ENCODE measurements at places on chromosomes 12 and 14. TPM values are rescaled to one million over a fixed set of nuclear protein-coding genes. Genes with fewer than 3 reads are reported as not detected.

DNA sequence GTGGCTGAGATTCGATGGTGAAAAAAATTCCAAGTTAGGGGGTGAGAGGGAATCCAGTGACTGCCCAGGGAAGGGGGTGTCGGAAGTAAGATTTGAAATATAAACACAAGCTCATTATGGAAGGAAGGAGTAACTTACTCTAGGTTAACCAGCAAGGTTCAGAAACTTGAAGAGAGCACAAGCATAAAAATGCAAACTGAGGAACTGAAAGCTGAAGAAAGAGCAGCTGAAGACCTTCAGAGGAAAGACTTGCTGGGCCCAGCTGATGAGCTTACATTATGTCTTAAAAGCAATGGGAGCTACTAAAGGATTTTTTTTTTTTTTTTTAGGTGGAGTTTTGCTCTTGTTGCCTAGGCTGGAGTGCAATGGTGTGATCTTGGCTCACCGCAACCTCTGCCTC is 189.7 kb upstream of the GRIN2B start:
- H3K36me3 ChIP-seq = no peaks in the 10 kb centered on the region
- no peaks in the 10 kb centered on the region for H3K27me3 ChIP-seq
- H3K4me3 ChIP-seq = no peak overlapping the region
- no peak for DNase-seq
- H3K4me1 ChIP-seq = peaks cover 6% of the 10 kb centered on the region
- no peak overlapping the region for H3K27ac ChIP-seq

DNA sequence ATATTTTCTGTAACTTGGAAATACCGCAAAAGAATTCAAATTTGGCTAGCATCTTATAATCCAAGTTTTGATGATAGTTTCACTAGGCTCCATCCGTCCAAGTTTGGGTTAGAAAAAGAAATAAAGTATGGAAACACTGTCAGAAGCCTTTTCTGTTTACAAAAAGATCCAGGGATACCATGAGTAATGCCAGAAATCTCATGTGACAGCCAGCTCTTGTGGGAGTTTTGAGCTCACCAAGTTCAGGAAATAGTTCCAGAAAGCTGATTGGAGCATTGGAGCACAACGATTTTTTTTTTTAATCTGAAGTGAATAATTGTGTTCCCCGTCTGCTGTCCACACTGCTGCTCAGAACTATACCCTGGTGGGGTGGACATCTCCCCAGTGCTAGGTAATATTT is 229.7 kb upstream of the NPAS3 start:
- no peak for DNase-seq
- H3K36me3 ChIP-seq = no peaks in the 10 kb centered on the region
- no peaks in the 10 kb centered on the region for H3K27me3 ChIP-seq
- no peaks in the 10 kb centered on the region for H3K4me1 ChIP-seq

- DNase-seq = no peak
- H3K4me3 ChIP-seq = no peak overlapping the region
- no peaks in the 10 kb centered on the region for H3K27me3 ChIP-seq
- H3K36me3 ChIP-seq = no peaks in the 10 kb centered on the region
- no peak overlapping the region for H3K27ac ChIP-seq
These were observed 556.9 kb downstream of the SLC16A7 start for GRCh38 chr12:60152756-60153155.

DNA sequence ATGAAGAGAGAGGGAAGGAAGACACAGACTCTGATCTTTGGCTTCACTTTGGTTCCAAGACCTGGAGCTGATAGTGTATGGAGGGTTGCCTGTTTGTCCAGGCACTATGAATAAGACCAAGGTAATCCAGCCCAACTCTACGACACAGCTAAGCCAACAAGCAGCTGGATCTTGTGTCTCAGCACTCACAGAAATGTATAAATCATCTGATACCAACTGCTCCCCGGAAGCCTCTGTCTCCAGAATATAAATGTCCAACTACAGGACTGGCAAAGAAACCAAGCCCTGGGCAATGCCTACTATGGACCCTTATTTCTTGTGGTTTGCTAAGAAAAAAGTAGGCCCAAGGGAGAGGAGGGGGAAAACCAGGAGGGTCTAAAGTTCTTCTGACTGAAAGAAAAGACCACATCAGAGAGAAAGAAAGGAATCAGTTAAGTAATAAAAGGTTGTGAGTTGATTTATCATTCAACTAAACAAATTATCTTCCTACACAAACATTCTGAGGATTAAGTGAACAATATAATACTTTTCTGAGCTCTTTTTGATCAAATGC is 204.0 kb downstream of the DAD1 start:
- no peak for DNase-seq
- H3K4me3 ChIP-seq = no peak overlapping the region
- no peaks in the 10 kb centered on the region for H3K36me3 ChIP-seq
- no peak overlapping the region for H3K27ac ChIP-seq

GRCh38 chr12:82625523-82625922 is 61.2 kb upstream of the TMTC2 start:
- DNase-seq = peak; percentile 12
- H3K27me3 ChIP-seq = no peaks in the 10 kb centered on the region
- no peak overlapping the region for H3K27ac ChIP-seq
- H3K4me3 ChIP-seq = no peak overlapping the region

GRCh38 chr14:100193417-100194357 is 34.2 kb upstream of the DEGS2 start:
- H3K27ac ChIP-seq = peak overlapping the region; percentile 81
- H3K4me1 ChIP-seq = peaks cover 10% of the 10 kb centered on the region
- H3K36me3 ChIP-seq = no peaks in the 10 kb centered on the region
- H3K27me3 ChIP-seq = no peaks in the 10 kb centered on the region

DNA sequence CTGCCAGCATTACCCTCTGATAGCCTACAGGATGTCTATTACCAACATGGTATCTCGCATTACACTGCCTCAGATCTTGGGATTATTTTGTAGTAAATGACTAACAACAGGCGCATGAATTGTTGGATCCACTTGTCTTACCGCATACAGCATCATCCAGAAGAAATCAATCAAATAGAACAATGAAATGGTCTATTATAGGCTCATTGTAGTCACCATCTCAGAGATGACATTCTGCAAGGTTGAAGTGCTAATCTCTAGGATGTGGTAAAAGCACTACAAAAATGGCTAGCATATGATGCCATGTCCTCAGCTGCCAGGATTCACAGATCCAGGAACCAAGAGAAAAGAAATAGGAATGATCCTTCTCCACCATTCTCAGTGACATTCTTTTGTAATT is 52.0 kb downstream of the WASHC3 start:
- H3K4me1 ChIP-seq = 0 out of 2 replicates have a peak, but pooled peaks cover 5% of the 10 kb centered on the region
- no peaks in the 10 kb centered on the region for H3K27me3 ChIP-seq
- H3K27ac ChIP-seq = no peak overlapping the region
- H3K4me3 ChIP-seq = no peak overlapping the region
- H3K36me3 ChIP-seq = no peaks in the 10 kb centered on the region

DNA sequence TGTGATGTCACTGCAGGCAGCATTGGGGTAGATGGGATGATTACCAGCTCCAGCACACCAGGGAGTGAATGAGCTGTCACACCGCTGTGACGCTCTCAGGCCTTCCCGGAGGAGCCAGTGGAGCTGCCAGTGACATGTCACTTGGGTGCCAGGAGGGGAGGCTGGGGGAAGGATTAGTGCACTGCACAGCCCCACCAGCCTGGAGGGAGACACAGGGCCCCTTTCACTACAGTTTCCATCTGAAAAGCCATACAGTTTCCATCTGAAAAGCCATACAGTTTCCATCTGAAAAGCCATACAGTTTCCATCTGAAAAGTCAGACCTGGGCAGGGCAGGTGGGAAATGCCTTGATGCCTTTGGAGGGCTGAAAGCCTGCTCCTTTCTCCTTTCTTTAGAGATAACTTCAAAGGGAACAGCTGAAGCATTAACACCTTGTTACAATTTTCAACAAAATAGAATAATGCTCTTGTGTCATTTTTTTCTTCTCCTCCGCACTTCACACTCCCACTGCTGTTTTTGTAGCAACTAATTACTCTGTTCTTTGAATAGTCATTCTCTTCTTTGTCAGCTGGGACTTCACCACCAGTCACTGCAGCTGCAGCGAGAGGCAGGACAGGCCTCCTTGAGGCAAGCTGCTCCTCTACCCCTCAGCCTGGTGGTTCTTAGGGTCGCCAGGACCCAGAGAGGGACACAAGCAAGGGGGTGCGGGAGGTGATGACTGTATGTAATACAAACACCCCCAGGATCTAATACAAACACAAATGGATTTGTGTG is 256.9 kb upstream of the RGS6 start:
- H3K4me3 ChIP-seq = no peak overlapping the region
- H3K27ac ChIP-seq = peak overlapping the region; percentile 90
- peaks cover 3% of the 10 kb centered on the region for H3K36me3 ChIP-seq
- H3K4me1 ChIP-seq = peaks cover 14% of the 10 kb centered on the region
- H3K27me3 ChIP-seq = no peaks in the 10 kb centered on the region
- DNase-seq = peak; percentile 73

DNA sequence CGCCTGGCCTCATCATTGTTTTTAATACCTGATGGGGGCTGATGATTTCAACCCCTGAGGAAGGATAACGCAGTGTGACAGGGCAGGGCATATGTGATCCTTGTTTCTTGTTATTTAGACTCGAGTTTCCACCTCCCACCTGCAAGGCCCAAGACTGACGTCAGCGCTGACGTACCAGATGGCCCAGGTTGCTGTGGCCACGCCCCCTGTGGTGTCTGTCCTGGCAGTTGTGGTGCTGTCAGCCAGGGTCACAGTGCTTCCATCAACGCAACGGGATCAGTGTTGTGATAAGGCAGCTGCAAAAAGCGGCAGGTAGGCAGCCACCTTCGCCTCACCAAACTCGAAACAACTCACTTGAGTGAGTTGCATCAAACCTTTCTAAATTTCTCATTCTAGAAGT is 18.4 kb downstream of the DDX51 start:
- DNase-seq = no peak
- H3K4me1 ChIP-seq = no peaks in the 10 kb centered on the region
- no peak overlapping the region for H3K27ac ChIP-seq
- H3K4me3 ChIP-seq = no peak overlapping the region
- H3K27me3 ChIP-seq = no peaks in the 10 kb centered on the region

- no peak overlapping the region for H3K27ac ChIP-seq
- no peaks in the 10 kb centered on the region for H3K27me3 ChIP-seq
- H3K4me1 ChIP-seq = peaks cover 17% of the 10 kb centered on the region
- H3K36me3 ChIP-seq = no peaks in the 10 kb centered on the region
- H3K4me3 ChIP-seq = no peak overlapping the region
These were observed 316.2 kb downstream of the EGLN3 start for GRCh38 chr14:33634631-33635030.

DNA sequence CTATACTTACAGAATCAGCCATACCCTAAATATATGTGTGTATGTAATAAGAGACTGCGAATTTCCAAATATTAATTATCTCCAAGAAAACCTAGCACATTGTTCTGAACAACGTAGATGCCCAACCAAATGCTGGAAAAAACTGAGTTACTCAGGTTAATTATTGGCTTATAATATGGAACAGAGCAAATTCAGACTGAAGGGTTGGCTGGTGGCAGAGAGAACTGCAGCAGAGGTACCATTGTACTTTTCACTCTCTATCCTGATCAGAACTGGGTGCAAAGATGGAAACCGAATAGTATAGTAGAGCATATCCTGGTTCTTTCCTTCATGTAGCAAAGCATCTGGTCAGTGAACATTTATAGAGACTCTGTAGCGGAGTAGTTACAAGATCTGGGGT is 185.7 kb downstream of the SLC2A13 start:
- DNase-seq = no peak
- H3K4me1 ChIP-seq = no peaks in the 10 kb centered on the region
- no peak overlapping the region for H3K4me3 ChIP-seq
- no peak overlapping the region for H3K27ac ChIP-seq
- H3K27me3 ChIP-seq = no peaks in the 10 kb centered on the region

DNA sequence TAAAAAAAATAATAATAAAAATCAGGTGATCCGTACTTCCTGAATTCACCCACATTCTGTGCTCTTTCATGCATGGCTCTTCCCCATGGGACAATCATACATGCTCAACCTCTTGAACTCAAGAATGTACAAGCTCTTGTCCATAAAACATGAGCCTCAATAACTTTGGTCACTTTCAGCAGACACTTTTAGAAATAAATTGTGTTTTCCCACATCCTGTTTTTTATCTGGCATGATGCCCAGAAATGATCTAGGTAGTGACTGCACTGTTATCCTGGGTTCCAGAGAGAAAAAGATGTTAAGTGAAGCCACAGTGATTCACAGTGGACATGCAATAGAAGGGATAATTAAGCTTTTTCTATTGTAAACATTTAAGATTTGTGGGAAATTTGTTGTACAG is 537.6 kb upstream of the TMEM132C start:
- DNase-seq = no peak
- H3K27ac ChIP-seq = no peak overlapping the region
- H3K4me1 ChIP-seq = no peaks in the 10 kb centered on the region
- no peaks in the 10 kb centered on the region for H3K36me3 ChIP-seq
- H3K4me3 ChIP-seq = no peak overlapping the region

DNA sequence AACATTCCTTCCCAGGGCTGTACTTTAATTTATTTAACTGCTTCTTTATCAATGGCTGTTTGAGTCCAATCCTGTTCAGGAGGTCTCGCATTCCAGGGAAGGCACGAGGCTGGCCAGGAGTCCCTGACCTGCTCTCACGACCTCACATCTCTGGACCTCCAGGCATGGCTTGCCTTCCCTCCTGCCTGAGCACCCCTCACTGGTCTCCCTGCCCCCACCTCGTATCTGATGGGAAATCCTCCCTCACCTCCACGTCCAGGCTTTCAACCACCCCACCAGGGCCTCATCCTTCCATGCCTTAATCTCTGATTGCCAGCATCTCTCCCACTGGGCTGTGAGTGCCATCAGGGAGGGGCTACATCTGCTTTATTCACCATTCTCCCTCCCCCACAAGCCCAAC is 29.0 kb downstream of the PRKAB1 start:
- no peak for DNase-seq
- H3K36me3 ChIP-seq = peaks cover 13% of the 10 kb centered on the region
- H3K4me1 ChIP-seq = no peaks in the 10 kb centered on the region
- H3K27me3 ChIP-seq = no peaks in the 10 kb centered on the region
- H3K4me3 ChIP-seq = no peak overlapping the region

DNA sequence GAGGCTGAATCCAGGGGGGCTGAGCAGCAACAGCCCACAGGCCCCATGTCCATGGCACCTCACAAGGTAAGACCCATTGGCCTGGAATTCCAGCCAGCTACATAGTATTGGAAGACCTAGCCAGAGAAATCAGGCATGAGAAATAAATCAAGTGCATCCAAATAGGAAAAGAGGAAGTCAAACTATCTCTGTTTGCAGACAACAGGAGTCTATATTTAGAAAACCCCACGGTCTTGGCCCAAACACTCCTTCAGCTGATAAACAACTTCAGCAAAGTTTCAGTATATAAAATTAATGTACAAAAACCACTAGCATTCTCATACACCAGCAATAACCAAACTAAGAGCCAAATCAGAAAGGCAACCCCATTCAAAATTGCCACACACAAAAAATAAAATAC is 16.9 kb downstream of the PDE6H start:
- H3K4me3 ChIP-seq = no peak overlapping the region
- no peaks in the 10 kb centered on the region for H3K36me3 ChIP-seq
- DNase-seq = no peak
- H3K27ac ChIP-seq = no peak overlapping the region
- H3K27me3 ChIP-seq = no peaks in the 10 kb centered on the region

The CACNA1C gene
- 0.26 TPM for polyA plus RNA-seq

The MDGA2 gene
- 0.63 TPM for polyA plus RNA-seq

The PSMC6 gene
- polyA plus RNA-seq = 177 TPM

The SDSL gene
- not detected for polyA plus RNA-seq
